Activated B cell treated with CpG ODN at 0.5 μM for 24 hours (primary cell): ENCODE measurements at places on chromosomes 11 and 22. TPM values are rescaled to one million over a fixed set of nuclear protein-coding genes. Genes with fewer than 3 reads are reported as not detected.

Gene RASGRP2
- total RNA-seq, result 165 and 177 TPM in 2 replicates

Gene UPB1
- 1.1 and 1.3 TPM in 2 replicates for total RNA-seq

DNA sequence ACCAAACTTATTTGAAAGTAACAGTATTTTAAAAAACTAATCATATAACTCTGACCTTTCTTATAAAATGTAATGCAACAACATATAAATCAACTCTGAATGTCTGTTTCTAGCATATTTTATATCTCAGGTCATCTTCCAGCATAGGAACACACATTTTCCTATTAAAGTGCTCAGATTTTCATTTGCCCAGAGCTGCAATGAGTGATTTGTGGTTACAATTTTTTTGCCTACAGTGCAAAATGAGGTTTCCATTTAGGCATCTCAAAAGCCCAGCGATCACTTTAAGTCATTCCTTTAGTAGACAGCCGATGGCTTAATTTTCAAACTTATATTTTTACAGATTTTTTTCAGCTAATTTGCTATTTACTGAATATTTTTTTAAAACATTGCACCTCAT lies 1.0 kb downstream of the LYVE1 start:
- no peak for DNase-seq

GRCh38 chr11:131985846-131986301 lies 615.5 kb downstream of the NTM start:
- no peak for DNase-seq

- no peak for DNase-seq
Observed at GRCh38 chr22:32414191-32414590, 2.1 kb upstream of the RTCB start.

Gene SERHL2
- total RNA-seq, result 0.91 and 1.7 TPM in 2 replicates

GRCh38 chr22:47449508-47450270 lies 687.2 kb downstream of the TBC1D22A start:
- DNase-seq, result no peak

- no peak for DNase-seq
Observed at GRCh38 chr11:44846852-44847251, 103.8 kb downstream of the TP53I11 start.

Gene BTG4
- total RNA-seq, result not detected in 2 replicates

- no peak for DNase-seq
Observed at GRCh38 chr11:82194521-82194920, 539.1 kb downstream of the FAM181B start.

GRCh38 chr11:83235825-83236224 lies 42.3 kb downstream of the ANKRD42 start:
- DNase-seq, result no peak

DNA sequence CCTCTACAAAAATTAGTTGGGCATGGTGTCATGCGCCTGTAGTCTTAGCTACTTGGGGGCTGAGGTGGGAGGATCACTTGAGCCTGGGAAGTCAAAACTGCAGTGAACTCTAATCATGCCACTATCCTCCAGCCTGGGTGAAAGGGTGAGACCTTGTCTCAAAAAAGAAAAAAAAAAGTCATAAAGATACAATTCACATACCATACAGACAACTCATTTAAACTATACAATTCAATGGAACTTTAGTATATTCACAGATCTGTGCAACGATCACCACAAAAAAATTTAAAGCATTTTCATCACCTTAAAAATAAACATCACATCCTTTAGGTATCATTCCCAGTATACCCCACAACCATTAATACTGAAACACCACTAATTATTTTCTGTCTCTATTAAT lies 201.2 kb downstream of the PGR start:
- DNase-seq, result no peak

GRCh38 chr22:46108564-46109473 lies 41.5 kb upstream of the PPARA start:
- DNase-seq, result no peak

Gene SLCO2B1
- 0.18 and 0.42 TPM in 2 replicates for total RNA-seq

Gene SPDYC
- total RNA-seq, result not detected in 2 replicates

GRCh38 chr11:6746086-6746618 lies 25.6 kb downstream of the OR2AG2 start:
- peak; percentile 24 for DNase-seq

- DNase-seq, result no peak
Observed at GRCh38 chr11:116294630-116295029, 478.2 kb downstream of the BUD13 start.

DNA sequence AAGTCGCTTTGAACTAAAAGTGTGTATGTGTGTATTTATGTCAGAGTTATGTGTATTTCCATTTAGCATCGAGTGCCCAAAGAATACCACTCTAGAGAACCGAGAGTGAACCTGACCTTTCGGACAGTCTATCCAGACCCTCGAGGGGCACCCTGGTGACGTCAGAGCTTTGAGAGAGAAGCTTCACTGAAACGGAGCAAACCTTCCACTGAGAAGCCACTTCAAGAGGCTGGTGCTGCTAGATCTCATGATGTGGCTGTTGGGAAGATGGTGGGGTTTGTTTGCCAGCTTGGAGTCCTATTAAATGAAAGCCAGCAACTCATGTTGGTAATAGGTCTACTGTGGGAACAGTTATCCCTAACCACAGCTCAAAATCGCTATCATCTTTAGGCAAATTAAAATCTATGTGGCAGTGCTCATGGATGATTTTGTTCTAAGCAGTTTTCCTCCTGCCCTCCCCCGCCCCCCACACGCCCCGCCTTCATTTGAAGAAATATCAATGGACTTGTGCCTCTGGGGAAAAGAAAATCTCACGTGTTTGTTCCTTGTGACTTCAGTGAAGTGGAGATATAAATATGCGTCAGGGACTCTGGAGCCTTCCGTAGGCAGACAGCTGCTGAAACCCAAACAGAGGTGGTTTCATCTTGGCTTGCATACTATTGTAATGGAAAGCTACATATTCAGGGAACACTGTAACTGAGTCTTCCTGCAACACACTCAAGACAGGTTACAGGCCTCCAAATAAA lies 22.4 kb upstream of the C11orf96 start:
- no peak for DNase-seq

Gene IL17REL
- 0.15 and 0.31 TPM in 2 replicates for total RNA-seq

DNA sequence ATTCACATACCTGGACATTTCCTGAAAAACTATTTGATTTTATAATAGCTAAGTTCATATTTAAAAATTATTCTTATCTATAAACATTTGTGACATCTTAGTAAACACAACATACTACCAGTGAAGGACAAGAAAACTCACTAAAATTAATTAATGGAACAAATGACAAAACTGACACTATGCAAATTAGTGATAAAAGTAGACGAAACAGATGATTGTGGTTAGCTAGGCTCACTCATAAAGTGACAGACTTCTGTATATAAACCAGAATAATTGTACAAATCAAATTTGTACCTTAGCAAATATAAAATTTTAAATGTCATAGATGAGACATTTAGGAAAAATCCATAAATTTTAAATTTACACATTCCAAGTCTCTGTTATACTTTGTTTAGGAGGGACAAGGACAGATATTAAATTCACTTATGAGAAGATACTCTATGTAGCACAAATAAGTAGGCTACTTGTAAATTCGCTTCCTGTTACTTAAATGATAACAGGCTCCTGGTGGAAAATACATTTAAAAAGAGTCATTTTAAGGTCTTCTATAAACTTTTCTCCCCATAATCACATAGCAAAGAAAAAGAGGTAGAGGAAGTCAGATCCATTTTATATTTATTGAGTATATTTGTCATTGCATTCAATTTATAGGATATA lies 81.2 kb downstream of the KIF18A start:
- DNase-seq, result no peak

DNA sequence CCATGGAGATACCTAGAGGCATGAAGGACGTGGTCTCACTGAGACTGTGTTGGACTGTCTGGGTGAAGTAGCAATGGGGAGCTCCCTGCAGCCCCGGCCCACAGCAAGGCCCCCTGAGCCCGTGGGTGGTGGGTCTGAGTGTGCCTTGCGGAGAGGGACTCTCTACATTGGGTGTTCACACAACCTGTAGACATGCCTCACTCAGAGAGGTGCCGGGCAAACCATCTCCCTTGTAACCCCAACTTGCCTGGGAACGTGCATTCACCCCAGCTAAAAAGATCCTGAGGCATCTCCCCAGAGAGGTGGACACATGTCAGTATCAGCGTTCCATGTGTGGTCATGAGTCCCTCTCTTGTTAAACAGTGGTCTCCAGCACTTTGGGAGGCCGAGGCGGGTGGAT lies 2.1 kb downstream of the VPREB1 start:
- no peak for DNase-seq

Gene ALG9
- total RNA-seq, result 17.0 and 20.1 TPM in 2 replicates

Gene HSPB2
- total RNA-seq, result not detected in 2 replicates

GRCh38 chr22:38869663-38870062 lies 2.4 kb downstream of the CBX6 start:
- DNase-seq, result no peak

Gene SLC37A4
- total RNA-seq, result 12.0 and 12.1 TPM in 2 replicates

Gene APOBEC3A
- total RNA-seq, result not detected in 2 replicates

DNA sequence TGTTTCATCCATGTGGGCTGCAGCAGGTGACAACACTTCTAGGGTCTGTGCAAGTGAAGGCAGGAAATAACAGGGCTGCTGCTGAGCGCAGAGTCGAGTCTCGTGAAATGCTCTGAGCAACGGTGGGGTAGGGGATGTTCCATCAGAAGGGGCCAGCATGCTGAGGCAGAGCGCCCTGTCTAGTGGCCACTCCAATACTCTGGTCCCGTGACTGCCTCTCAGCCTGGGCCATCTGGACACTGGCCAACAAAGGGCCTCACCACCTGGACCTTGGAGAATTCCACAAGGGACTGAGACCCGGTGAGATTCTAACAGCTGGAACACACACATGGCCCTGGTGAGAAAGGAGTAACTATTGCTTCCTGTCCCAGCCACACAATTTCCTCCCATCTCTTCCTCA lies 375.7 kb downstream of the SHANK2 start:
- no peak for DNase-seq
